ENCODE measurements at places on chromosomes 16 and 17.

- DNase-seq = peak; percentile 14
Observed at GRCh38 chr17:12599186-12599920, 66.3 kb upstream of the MYOCD start.

- DNase-seq = no peak
Observed at GRCh38 chr16:70302745-70303144, 3.8 kb downstream of the DDX19B start.

- peak; percentile 0 for DNase-seq
Observed at GRCh38 chr16:89010210-89010925, 33.4 kb upstream of the CBFA2T3 start.

- DNase-seq = no peak
Observed at GRCh38 chr16:50428116-50428515, 59.3 kb upstream of the BRD7 start.

GRCh38 chr17:18033442-18034099 is 5.4 kb downstream of the ATPAF2 start:
- DNase-seq = peak; percentile 69

DNA sequence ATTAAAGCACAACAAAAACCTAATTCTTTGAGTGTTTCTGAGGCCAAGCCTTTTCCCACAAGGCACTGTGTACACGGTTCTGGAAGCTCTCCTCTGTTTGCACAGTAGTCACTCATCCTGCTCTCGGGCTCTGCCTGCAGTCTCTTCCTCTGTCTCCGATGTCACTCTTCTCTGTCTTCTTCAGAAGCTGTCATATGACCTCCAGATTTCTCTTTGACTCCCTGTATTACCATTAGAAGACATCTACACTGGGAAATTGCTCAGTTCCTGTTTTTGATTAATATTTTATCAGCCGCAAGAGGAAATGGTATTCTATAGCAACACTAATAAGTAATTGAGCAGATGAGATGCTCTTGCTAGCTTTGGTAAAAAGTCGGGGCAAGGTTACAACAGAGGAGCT is 422.9 kb downstream of the WWOX start:
- no peak for DNase-seq

DNA sequence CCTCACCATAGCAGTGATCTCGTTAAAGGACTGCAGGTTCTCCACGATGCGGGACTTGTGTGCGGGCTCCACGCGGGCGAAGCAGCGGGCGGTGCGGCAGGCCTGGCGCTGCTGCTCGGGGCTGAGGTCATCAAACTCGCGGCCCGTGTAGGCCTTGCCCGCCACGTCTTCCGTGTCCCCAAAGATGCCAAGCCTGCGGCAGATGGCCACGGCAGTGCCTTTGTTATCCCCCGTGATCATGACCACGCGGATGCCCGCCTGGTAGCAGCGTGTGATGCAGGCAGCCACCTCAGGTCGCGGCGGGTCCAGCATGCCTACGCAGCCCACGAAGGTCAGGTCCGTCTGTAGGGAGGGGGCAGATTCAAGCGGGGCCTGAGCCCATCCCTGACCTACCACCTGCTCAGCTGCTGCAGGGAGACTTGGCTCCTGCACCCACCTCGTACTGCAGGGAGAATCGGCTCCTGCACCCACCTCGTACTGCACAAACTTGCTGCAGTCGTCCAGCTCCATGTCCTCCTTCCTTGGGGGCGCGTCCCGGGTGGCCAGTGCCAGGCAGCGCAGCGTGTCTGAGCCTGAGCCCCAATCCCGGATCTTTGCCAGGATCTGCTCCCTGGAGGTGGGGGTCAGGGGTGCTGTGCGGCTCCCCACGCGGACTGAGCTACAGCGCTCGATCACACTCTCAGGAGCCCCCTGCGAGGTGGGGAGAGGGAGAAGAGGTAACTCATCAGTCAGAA is 23.1 kb downstream of the ATP2A3 start:
- no peak for DNase-seq

Data from retina (tissue), 1 donor.